ENCODE measurements at places on chromosomes 6 and 20.

DNA sequence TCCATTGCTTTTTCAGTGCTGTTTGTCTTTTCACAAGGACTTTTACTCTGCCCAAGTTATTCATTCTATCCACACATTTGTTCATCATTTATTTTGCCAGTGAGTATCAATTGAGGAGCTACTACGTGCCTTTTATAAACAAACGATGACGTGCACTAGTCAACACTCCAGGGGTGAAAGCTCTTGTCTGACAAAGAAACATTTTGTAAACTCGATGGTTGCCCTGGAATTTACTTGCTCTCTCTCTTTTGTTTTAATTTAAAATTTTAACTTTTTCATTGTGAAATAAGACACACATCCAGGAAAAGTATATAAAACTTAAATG lies 8.3 kb upstream of the MRPS18A start:
- no peak for DNase-seq

GRCh38 chr20:1993986-1994385 lies at the start of gene PDYN:
PDYN (minus strand) TSS chr20:1994058; CDS start chr20:1983084, 10,974 bp downstream.
- DNase-seq: no peak

GRCh38 chr6:153328194-153328593 lies 197.1 kb upstream of the RGS17 start:
- DNase-seq: no peak

GRCh38 chr6:74902089-74902488 lies 303.8 kb downstream of the COL12A1 start:
- no peak for DNase-seq

GRCh38 chr6:169093770-169094551 lies 159.7 kb downstream of the THBS2 start:
- DNase-seq: no peak

DNA sequence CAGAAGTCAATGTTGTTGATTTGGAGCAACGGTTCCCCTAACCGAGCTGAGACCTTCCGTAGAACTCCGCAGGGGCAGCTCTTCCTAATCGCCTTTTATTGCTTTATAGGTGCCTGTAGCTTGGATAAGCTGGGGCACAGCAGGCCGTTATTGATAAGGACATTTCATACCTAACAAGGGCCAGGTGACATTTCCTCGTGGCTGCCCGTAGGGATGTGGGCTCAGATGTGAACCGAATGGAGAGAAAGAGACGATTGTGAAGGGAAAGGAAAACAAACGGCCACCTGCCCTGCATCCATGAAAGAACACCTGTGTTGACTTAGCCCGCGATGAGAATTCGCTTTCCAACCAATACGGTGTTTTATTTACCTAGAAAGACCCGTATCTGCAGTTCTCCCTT lies 53.3 kb upstream of the DACT2 start:
- no peak for DNase-seq

DNA sequence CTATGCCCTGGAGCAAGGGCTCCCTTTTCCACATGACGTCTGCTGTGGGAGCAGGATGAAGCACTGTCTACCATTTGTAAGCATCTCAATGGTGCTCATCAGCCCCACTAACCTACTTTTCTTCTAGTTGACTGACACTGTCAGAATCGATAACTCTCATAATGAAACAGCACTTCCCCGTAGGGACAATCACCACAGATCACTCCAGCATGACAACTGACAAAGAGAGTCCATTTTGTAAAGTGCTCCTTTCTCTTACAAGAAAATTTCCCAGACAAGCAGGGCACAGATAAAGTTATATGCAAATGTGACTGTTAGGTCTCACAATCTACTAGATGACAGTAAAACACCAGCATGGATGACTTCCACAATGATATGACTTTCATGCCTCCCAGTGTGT lies 46.4 kb downstream of the HEBP2 start:
- no peak for DNase-seq

DNA sequence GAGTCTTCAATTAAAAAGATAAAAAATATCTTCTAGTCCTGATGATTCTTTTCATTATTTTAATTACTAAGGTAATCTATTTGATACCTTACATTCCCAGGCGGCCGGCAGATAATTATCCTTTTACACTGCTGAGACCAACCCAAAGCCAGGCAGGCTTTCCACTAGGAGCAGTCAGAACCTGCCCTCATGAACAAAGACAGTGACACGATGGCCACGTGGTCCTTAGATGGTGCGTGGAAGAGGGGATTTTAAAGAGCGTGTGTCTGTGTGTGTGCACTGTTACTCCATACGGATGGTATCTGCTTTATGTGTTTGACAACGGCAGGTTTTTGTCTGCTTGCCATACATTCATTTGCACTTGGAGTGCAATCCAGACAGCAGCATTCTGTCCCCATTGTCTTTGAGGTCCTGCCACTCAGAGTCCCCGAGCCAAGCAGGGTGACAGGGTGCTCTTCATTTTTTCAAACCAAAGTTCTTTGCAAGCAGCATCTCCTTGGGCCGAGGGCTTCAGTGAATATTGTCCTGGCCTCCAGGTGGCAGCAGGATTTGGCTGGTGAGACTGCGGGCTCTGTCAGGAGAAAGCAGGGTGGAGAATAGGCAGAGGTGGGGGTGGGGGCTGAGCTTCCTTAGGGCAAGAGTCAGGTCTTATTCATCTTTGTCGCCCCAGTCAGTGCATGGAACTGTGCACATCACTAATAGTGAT lies 260.5 kb downstream of the NRN1 start:
- no peak for DNase-seq

DNA sequence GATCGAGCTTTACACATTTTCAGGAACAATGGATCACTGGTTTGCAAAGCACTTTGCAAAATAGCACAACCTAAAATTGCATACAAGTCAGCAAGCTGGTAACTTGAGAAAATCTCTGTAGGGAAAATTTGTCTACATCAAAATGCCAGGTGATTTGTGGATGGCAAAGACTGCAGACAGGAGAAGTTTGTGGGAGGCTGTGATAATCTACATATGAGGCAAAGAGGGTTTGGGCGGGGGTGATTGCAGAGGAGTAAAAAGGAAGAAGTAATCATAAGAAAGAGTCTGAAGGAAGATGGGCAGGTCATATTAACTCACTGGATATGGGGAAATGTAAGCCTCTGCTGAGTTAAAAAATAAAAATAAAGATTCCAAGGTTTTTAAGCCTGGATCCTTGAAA lies 166.3 kb upstream of the STXBP5 start:
- no peak for DNase-seq

DNA sequence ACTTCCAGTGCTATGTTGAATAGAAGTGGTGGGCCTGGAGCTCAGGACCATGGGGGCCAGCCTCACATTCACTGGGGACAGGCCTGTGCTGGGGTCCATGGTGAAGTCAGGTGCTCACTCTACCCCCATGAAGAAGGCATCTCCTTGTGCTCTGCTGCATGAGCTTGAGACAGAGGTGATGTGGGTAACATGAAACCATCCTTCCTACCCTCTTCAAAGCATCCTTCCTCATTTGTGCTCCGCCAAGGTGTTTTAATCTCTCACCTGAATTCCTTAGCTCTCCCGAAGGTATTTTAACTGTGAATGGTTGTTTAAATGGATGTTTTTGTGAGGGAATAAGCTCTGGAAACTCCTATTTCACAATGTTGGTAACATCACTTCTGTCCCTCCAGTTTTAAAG lies 209.6 kb upstream of the PCSK2 start:
- DNase-seq: no peak

GRCh38 chr6:132369526-132369925 lies 31.7 kb downstream of the MOXD1 start:
- peak; percentile 76 for DNase-seq

DNA sequence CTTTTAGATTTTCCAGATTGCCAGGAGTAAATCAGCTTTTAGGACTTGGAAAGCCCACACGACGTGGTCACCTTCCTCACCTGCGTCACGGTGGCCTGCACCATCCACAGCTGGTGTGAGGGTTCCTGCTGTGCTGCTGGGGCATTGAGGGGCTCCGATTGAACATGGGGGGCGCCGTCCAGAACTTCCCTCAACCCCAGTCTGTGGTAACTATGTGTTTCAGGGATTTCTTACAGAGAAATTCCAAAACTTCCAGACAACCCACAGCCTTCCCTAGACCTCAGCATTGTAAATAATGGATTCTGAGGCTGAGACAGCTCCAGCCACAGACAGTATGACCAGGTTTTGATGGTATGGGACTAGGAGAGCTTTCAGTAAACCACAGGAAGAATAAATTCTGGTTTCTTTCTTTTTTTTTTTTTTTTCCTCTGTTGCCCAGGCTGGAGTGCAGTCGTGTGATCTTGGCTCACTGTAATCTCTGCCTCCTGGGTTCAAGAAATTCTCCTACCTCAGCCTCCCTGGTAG lies 46.7 kb upstream of the IRF4 start:
- DNase-seq: no peak

DNA sequence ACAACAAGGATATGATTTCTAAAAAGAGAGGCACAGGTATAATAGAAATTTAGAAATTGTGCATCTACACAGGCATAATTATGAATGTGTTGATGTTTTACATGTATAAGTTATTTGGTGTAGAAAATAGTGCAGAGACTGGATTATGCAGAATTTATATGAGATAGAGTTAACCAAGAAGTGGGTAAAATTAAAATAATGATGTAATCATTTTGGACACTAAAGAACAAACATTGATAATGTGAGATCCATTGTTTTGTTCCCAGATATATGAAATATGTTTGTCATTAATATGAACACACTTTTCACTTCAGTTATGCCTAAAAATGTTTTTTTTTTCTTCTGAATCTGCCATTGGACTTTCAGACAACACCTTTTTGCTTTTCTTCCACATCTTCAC lies 37.2 kb upstream of the ZNF337 start:
- DNase-seq: no peak

DNA sequence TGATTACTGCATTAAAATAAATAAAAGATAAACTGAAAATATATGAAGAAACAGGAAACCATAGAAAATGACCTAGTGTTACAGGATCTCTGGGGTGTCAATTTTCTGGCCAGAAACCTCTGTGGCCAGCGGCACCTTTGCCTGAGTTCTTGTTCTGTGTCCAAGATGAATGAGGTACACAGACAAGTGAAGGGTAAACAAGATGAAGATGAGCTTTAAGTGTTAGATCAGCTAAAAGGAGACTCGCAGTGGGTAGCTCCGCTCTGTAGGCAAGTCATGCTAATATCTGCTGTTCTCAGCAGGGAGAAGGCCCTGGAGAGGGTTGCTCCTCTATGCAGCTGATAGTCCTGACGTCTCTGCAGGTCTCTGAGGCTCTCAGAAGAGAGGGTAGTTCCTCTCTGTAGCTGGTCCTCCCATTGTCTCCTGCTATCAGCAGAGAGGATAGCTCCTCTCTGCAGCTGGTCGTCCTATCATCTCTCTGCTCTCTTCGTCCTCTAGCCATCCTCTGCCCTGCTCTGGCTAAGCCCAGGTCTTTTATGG lies 35.9 kb upstream of the TBC1D22B start:
- no peak for DNase-seq

- no peak for DNase-seq
Observed at GRCh38 chr20:61691978-61692377, 373.7 kb downstream of the TAF4 start.

GRCh38 chr6:133160536-133160935 lies 80.6 kb upstream of the EYA4 start:
- no peak for DNase-seq

DNA sequence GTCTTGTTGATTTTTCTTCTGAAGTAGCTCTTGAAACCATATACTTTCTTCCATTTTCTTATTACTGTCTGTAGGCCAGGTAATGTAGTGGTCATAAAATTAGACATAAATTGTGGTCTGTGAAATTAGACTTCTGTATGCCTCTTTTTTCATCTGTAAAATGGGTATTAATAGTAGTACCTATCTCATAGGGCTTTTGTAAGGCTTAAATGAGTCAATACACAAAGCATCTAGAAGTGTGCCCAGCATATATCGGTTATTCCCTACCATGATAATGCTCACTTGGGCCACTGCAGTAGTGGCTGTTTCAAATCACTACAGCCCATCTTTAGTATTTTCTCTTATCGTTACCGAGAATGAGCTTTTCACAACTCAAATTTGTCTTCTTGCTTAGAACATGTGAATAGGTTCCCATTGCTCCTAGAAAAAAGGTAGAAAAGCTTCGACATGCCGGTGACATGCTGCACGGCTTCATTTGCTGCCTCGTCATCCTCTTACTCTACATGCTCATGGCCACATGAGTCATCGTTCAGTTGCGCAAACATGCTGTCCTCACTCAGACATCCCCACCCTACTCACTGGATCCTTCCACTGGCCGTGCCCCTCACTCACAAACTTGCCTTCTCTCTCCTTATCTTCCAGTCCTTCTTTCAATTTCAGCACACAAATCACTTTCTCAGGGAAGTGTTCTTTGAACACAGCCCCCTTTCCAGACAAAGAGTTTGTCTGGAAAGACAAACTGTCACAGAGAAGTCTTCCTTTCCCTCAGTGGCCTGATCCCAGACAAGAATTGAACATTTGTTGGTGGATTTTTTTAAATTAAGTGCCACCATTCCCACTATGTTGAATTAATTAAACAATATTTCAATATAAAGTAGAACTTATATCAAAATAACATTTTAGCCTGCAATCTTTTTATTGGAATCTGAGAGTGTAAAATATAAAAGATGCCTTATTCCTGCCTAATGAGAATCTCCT lies 32.2 kb upstream of the ERVFRD-1 start:
- peak; percentile 89 for DNase-seq

DNA sequence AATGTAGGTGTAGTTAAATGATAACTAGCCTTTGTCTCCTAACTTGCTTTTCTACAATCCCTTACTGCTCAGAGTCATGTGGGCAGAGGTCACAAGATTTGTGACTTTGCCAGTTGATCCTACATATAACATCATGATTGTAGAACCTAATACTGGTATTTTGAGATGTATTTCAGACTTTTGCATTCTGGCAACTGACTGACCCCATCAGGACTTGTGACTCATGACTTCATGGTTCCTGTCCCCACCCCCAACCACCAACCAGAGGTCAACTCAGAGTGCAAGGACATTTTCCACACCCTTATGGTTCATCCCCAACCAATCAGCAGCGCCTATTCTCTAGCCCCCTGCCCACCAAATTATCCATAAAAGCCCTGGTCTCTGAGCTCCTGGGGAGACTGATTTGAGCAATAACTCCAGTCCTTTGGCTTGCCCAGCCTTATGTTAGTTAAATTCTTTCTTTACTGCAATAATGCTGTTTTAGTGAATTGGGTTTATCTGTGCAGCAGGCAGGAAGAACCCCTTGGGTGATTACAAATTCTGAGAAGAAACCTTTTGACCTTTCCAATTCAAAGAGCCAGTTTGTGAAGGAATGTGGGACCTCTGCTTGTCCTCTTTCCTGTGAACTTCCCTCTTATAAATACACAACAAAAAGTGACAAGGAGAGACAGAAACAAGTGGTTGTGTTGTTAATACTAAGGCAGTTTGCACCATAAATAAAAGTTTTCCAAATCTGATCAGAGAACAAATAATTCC lies 588.7 kb downstream of the UTRN start:
- DNase-seq: no peak

- DNase-seq: no peak
Observed at GRCh38 chr20:14616003-14616402, 278.6 kb upstream of the FLRT3 start.

GRCh38 chr6:157398151-157398550 lies 17.2 kb downstream of the ZDHHC14 start:
- DNase-seq: no peak

Data from A172 (cell line).